Prostate gland (tissue), 2 donors: ENCODE measurements at places on chromosomes 7 and 10.

DNA sequence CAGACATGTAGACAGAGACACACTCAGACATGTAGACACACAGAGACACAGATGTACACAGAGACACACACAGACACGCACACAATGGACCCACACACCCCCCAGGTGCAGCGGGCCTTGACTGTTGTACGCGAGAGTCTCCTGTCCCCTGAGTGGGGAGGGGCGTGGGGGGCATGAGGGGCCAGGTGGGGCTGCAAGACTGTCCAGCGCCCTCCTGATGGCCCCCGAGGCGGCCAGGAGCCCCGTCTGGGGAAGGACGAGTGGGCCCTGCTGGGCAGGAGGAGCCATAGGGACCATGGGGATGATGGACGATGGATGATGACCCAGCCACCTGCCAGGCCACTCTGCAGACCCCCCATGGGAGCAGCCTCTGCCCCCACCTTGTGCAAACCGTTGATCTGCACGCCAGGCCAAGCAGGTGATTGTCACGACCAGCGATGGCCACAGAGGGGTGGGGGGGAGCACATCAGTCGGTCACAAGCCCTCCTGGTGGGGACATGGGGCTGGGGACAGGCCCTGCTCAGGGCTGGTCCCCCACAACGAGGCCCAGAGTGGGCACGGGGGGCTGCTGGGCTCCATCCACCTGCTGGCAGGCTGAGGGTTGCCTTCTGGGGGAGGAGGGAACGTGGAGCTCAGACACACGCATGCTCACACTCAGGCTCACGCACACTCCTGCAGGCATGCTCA lies 11.6 kb downstream of the VENTX start:
- DNase-seq, result no peak

DNA sequence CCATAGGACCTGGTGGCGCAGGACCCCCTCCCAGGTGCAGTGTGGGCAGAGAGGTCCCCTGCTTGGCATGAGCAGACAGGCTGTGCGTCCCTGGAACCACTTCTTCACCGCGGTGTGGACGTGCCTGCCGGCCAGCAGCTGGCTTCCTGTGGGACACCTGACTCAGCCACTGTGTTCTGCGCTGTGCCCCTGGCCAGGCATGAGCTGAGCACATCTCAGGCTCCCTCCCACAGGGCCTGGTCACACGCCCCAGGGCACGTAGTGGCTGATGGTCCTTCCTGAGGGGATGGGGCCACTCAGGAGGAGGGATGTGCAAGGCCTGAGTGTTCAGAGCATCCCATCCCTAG lies 3.5 kb upstream of the DEPP1 start:
- no peak for DNase-seq

DNA sequence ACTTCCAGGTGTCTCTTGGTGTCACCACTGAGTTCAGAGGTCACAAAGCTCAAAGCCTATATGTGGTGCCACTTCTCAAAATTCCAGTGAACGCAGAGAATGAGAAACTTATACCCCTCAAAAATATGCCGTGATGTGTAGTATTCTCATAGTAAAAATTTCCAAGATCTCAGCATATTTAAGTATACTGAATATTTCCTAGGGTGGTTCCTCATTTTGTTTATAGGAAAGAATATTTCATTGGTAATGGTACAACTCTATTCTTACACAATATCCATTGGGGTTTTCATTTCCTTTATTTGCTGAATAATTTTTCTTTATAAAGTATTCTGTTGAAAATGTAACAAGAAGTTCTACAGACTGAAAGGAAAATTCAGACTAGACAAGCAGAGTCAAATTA lies 58.9 kb upstream of the ADO start:
- no peak for DNase-seq

- DNase-seq, result no peak
Measured at GRCh38 chr10:109411917-109412316, 511.4 kb downstream of the XPNPEP1 start.

DNA sequence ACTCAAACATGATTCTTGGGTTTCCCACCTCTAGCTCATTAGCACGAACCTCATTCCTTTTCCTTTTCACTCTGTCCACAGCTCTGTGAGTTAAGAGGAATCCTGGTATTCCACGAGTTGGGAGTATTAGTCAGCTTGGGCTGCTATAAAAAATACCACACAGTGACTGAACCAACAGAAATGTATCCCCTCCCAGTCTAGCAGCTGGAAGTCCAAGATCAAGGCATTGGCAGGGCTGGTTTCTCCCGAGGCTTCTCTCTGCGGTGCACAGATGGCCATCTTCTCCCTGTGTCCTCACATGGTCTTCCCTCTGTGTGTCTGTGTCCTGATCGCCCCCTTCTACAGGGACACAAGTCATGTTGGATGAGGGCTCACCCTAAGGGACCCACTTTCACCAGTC lies 261.6 kb downstream of the TNS3 start:
- DNase-seq, result no peak

DNA sequence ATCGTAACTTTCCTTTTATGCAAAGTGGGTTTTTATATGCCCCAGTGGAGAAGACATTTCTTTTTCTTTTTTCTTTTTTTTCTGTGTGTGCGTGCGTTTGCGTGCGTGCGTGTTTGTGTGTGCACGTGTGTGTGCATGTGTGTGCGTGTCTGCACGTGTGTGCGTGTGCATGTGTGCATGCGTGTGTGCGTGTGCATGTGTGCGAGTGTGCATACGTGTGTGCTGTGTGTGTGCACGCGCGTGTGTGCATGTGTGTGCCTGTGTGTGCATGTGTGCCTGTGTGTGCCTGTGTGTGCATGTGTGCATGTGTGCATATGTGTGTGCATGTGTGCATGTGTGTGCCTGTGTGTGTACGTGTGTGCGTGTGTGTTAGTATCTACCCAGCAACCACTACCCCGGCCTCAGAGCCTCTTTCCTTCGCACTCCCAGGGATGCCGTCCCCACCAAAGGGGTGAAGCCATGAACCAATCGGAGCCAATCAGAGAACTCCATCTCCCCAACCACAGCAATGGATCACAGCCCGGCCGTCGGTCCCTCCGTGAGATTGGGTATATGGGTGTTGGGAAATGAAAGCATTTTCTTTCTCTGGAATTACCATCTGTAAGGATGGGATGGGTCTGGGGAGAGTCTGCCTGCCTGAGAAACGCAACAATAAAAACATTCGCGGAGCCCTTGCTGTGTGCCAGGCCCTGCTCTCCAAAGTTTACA lies 92.3 kb downstream of the ELFN1 start:
- DNase-seq, result no peak

- no peak for DNase-seq
Measured at GRCh38 chr10:110420401-110421193, 77.1 kb upstream of the DUSP5 start.

GRCh38 chr10:48541144-48541795 lies 63.6 kb downstream of the ARHGAP22 start:
- DNase-seq, result no peak

GRCh38 chr7:47621347-47621746 lies 39.4 kb upstream of the TNS3 start:
- no peak for DNase-seq

GRCh38 chr10:124921261-124921660 lies 20.7 kb upstream of the ZRANB1 start:
- no peak for DNase-seq

DNA sequence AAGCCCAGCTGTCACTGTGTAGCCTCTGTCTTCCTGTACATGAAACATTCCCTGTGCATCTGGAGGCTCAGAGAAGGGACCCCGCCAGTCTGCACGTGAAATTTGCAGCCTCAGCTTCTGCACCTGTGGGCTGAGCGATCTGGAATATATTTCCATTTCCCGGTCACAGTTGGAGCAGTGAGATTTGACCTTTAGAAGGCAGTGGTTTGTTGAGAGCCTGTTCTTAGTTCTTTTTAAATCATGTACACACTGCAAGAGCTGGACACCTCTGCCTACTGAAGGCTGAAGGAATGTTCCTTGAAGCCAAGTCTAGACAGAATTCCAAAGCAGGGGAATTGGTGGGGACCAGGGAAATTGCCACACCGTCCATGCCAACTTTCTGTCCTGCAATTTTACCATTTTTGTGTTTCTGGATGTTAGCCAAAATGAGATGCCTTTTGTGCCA lies 706.6 kb downstream of the INHBA start:
- DNase-seq, result no peak

DNA sequence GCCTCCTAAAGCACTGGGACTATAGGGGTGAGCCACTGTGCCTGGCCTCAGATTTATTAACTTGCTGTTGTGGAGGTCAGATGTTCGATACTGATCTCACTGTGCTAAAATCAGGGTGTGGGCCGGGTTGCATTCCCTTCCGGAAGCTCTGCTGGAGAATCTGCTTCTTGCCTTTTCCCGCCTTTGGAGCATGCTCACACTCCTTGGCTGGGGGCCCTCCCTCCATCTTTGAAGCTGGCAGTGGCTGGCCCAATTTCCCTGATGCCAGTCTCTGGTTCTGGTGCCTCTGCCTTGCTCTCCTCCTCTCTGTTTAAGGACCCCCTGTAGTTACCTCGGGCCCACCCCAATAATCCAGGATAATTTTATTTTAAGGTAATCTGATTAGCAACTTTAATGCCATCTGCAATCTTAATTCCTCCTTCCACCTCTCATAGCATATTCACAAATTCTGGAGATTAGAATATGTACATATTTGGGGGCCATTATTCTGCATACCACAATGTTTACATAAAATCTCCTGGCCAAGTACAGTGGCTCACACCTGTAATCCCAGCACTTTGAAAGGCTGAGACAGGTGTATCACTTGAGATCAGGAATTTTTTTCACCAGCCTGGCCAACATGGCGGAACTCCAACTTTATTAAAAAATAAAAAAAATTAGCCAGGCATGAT lies 7.9 kb upstream of the PITRM1 start:
- DNase-seq, result no peak

- DNase-seq, result no peak
Measured at GRCh38 chr7:155652156-155653114, 8.0 kb downstream of the RBM33 start.
